Dermis microvascular lymphatic vessel endothelial cell (primary cell): ENCODE measurements at places on chromosomes 6 and 20. TPM values are rescaled to one million over a fixed set of nuclear protein-coding genes. Genes with fewer than 3 reads are reported as not detected.

SLC22A16 gene
- not detected in 2 replicates for total RNA-seq

GRCh38 chr6:112594886-112595594 is 247.9 kb downstream of the RFPL4B start:
- no peak for DNase-seq

- DNase-seq: no peak
Observed at GRCh38 chr6:138086573-138087196, 20.5 kb downstream of the PERP start.

GRCh38 chr20:35732644-35732982 is 9.4 kb downstream of the RBM39 start:
- DNase-seq: no peak

GRCh38 chr20:51366155-51366886 is 176.2 kb downstream of the NFATC2 start:
- peak; percentile 95 for DNase-seq

DNA sequence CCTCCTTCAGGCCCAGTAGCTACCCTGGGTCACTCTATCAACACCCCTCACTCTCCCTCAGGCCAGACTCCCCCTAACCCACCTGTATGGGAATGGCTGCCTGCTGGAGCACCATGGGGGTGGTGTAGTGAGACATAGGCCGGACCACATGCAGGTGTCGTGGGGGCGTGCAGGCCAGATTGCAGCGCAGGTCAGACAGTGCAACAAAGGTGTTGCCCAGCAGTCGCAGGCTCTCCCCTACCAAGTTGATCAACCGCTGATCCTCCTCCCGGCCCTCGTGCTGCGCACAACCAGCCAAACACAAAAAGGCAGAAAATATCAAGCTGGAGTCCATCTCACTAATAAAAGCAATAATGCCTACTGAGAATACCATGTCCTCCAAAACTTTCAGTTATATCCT is 7.1 kb downstream of the BAG6 start:
- no peak for DNase-seq
